ENCODE measurements at places on chromosomes 16 and 17. TPM values are rescaled to one million over a fixed set of nuclear protein-coding genes. Genes with fewer than 3 reads are reported as not detected.

The ARHGDIG gene
- 62.8 TPM for total RNA-seq

The DPEP3 gene
- total RNA-seq: not detected

GRCh38 chr17:15657868-15658267 lies 26.2 kb downstream of the TRIM16 start:
- no peak overlapping the region for H3K4me3 ChIP-seq
- H3K36me3 ChIP-seq: no peaks in the 10 kb centered on the region
- no peak for DNase-seq

DNA sequence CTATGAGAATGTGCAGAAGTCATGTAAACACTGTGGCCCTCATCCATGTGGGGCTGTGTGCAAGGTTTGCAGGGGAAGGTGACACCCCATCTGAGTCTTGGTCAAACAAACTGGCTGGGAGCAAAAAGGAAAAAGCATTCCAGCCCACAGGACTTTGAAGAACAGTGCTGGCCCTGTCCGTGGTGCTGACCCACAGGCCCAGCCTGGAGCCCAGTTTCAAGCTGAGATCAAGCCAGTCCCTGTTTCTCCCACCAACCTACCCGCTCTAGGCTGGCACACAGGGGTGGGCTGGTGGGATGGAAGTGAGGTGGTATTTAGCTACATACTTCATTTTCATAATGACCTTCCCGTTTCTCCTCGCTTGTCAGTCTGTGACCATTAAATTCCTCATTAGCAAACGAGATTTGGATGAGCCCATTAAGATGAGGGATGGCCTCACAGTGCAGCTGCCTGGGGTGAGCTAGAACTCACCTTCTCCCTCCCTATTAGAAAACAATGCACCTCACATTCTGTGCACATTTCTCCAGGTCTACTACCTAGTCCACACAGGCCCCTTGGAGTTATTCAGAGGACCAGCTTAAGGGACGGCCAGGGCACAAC lies 12.6 kb upstream of the RPL38 start:
- no peak overlapping the region for H3K27ac ChIP-seq
- H3K36me3 ChIP-seq: no peaks in the 10 kb centered on the region
- DNase-seq: no peak
- no peaks in the 10 kb centered on the region for H3K4me1 ChIP-seq

- H3K27ac ChIP-seq: no peak overlapping the region
- no peaks in the 10 kb centered on the region for H3K4me1 ChIP-seq
- DNase-seq: no peak
- H3K36me3 ChIP-seq: no peaks in the 10 kb centered on the region
Observed at GRCh38 chr17:70230850-70231640, 61.7 kb downstream of the KCNJ2 start.

- DNase-seq: peak; percentile 75
- peak overlapping the region; percentile 80 for H3K4me3 ChIP-seq
- H3K36me3 ChIP-seq: no peaks in the 10 kb centered on the region
- H3K27ac ChIP-seq: peak overlapping the region; percentile 98
- peaks cover 6% of the 10 kb centered on the region for H3K4me1 ChIP-seq
Observed at GRCh38 chr16:50153596-50154419, 702 bp downstream of the TENT4B start.

GRCh38 chr16:66522816-66523590 lies 26.9 kb downstream of the TK2 start:
- DNase-seq: no peak
- peaks cover 20% of the 10 kb centered on the region for H3K36me3 ChIP-seq
- H3K4me3 ChIP-seq: no peak overlapping the region

The PPL gene
- total RNA-seq: 14.7 TPM

DNA sequence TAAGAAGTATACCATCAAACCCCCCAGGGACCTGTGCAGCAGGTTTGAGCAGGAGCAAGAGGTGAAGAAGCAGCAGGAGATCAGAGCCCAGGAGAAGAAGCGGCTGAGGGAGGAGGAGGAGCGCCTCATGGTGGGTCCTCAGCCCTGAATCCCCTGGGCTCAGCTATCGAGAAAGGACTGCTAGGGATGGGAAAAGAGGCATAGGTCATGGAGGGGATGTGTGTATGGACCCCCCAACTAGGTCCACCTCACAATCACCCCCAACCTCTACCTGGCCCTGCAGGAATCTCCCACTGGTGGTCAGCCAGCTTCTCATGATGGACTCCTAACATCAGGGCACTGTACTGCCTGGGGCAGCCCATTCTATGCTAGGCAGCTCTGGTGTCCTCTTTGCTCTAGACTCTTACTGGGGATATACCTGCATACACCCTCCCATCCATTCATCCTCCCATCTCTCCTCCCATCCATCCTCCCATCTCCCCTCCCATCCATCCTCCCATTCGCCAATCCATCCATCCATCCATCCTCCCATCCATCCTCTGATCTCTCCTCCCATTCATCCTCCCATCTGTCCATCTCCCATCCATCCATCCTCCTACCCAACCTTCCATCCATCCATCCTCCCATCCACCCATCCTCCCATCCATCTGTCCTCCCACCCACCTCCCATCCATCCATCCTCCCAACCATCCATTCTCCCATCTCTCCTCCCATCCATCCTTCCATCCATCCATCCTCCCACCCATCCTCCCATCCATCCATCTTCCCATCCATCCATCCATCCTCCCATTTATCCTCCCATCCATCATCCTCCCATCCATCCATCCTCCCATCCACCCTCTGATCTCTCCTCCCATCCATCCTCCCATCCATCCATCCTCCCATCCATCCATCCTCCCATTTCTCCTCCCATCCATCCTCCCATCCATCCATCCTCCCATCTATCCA lies 10.6 kb downstream of the DRC7 start:
- no peak overlapping the region for H3K4me3 ChIP-seq
- H3K27ac ChIP-seq: peak overlapping the region; percentile 65
- DNase-seq: no peak
- peaks cover 31% of the 10 kb centered on the region for H3K4me1 ChIP-seq
- H3K36me3 ChIP-seq: no peaks in the 10 kb centered on the region
- H3K27me3 ChIP-seq: no peaks in the 10 kb centered on the region

The MIF4GD gene
- 11.7 TPM for total RNA-seq

- no peak overlapping the region for H3K4me3 ChIP-seq
- H3K27me3 ChIP-seq: no peaks in the 10 kb centered on the region
- DNase-seq: no peak
- no peak overlapping the region for H3K27ac ChIP-seq
- no peaks in the 10 kb centered on the region for H3K4me1 ChIP-seq
Observed at GRCh38 chr17:16986391-16986790, 14.5 kb upstream of the TNFRSF13B start.

The CDIP1 gene
- 20.1 TPM for total RNA-seq

- no peaks in the 10 kb centered on the region for H3K4me1 ChIP-seq
- no peak for DNase-seq
- H3K36me3 ChIP-seq: no peaks in the 10 kb centered on the region
- no peak within 1 kb of the TSS for H3K27ac ChIP-seq
Observed at GRCh38 chr16:2829501-2830354, at the start of gene ZG16B. ZG16B (plus strand) TSS chr16:2830303; CDS start chr16:2830442, 139 bp downstream.

GRCh38 chr17:75689441-75689873 lies 22.3 kb downstream of the SAP30BP start:
- H3K4me1 ChIP-seq: peaks cover 25% of the 10 kb centered on the region
- H3K27me3 ChIP-seq: no peaks in the 10 kb centered on the region
- no peaks in the 10 kb centered on the region for H3K36me3 ChIP-seq
- DNase-seq: no peak
- H3K27ac ChIP-seq: peak overlapping the region; percentile 27

DNA sequence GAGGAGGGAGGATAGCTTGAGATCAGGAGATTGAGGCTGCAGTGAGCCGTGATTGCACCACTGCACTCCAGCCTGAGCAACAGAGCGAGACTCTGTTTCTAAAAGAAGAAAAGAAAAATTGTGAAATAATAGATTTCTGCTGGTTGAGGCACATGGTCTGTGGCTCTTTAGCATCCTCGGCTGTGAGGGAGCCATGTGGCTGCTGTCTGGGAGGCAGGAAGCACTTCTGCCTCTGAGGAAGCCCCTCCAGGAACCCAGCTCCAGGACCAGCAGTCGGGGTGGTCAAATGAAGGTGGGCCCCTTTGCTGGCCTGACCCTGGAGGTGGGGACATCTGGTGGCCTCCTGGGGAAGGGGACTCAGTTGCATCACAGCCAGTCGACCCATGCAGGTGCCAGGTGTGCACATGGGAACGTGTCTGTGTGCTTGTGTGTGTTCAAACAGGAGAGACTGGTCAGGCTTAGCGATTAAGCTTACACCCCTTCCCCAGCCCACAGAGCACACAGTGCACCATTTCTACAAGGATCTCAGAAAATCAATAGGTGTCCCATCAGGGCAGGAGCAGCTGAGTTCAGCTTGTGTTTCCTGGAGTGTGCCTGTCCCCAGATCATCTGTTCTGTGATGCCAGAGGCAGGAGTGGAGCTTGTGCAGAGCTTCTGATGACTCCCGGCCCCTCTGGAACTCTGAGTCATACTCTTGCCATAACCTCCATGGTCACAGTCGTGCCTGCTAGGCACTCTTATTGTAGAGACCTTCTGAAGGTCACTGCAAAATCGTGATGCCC lies 24.3 kb upstream of the MGAT5B start:
- no peak overlapping the region for H3K4me3 ChIP-seq
- DNase-seq: no peak
- H3K36me3 ChIP-seq: no peaks in the 10 kb centered on the region
- H3K27ac ChIP-seq: no peak overlapping the region

GRCh38 chr17:16439303-16439791 lies 24.0 kb downstream of the TRPV2 start:
- no peak for DNase-seq
- peak overlapping the region; percentile 96 for H3K4me3 ChIP-seq
- H3K36me3 ChIP-seq: no peaks in the 10 kb centered on the region
- H3K27me3 ChIP-seq: no peaks in the 10 kb centered on the region
- H3K4me1 ChIP-seq: peaks cover 16% of the 10 kb centered on the region
- peak overlapping the region; percentile 82 for H3K27ac ChIP-seq

DNA sequence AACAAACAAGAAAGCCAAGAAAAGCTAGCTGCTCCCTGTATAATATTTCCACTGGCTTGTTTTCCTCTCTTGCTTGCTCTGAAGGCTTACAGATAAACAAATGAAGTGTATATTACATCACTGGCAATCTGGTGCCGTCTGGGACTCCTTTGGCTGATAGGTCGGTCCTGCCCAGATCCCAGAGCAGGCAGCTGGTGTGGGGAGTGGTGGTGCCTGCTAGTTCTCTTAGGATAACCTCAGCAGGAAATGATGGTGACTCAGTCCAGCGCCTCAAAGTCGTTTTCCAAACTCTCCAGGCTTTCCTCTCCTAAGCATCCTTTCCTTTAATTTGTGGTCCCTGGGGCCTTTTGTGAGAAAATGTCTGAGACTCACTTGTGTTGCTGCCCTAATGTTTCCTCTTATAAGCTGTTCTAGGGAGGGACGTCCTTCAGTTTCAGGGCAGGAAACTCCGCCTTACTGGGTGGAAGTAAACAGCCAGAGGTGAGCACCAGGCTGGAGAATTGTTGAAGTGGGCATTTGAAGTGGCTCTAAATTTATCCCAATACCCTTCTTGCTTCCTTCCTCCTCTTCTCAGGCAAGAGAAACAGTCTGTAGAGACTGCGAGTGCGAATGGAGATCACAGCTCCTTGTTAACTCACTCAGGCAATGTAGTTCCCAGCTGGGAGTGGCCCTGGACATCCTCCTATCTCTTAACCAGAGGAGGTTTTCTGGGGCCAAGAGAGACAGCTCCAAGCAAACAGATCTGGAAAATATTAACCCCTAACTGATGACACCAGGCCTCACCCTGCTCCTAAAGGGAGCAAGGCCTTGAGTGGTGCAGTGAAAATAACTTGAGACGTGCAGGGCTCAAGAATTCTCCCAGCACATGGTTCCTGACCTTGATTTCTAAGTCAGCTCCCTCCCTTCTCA lies 34.9 kb downstream of the CD300LF start:
- H3K4me1 ChIP-seq: no peaks in the 10 kb centered on the region
- H3K36me3 ChIP-seq: no peaks in the 10 kb centered on the region
- no peak for DNase-seq
- H3K27me3 ChIP-seq: no peaks in the 10 kb centered on the region
- no peak overlapping the region for H3K4me3 ChIP-seq

DNA sequence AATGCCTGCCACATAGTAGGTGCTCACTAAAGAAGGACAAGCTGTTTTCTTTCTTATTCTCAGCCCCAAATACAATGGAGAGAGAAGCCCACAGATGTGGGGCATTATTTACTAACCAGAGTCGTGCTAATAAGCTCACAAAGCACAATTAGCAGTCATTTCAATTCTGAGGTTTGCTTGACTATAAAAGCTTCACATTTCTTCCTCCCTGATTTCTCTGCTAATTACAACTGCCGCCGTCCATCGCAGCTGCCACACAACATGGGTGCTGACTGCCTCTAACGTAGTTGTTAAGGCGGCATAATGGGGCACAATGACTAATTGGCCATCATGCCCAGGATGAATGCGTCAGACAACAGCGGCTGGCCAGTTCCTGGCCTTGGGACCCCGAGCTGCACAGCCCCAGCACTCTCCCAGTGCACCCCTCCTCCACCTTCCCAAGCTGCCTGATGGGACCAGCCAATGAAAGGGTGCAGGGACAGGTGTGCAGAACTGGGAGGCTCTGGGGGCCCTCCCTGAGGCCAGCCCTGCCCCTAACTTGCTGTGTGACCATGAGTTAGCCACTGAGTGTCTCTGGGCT lies 109.2 kb downstream of the CCT6B start:
- no peaks in the 10 kb centered on the region for H3K27me3 ChIP-seq
- no peak overlapping the region for H3K4me3 ChIP-seq
- no peak overlapping the region for H3K27ac ChIP-seq
- H3K4me1 ChIP-seq: no peaks in the 10 kb centered on the region
- no peak for DNase-seq

The TEX14 gene
- 0.06 TPM for total RNA-seq

The UTP18 gene
- 9.9 TPM for total RNA-seq

GRCh38 chr17:14826358-14826757 lies 438.8 kb downstream of the PMP22 start:
- no peak overlapping the region for H3K27ac ChIP-seq
- no peaks in the 10 kb centered on the region for H3K4me1 ChIP-seq
- DNase-seq: no peak
- H3K4me3 ChIP-seq: no peak overlapping the region

The KRTAP9-4 gene
- total RNA-seq: not detected

GRCh38 chr17:77887110-77887463 lies 71.4 kb upstream of the TNRC6C start:
- H3K36me3 ChIP-seq: no peaks in the 10 kb centered on the region
- no peak for DNase-seq
- peak overlapping the region; percentile 43 for H3K4me3 ChIP-seq
- no peaks in the 10 kb centered on the region for H3K27me3 ChIP-seq
- H3K27ac ChIP-seq: no peak overlapping the region

The TP53TG3F gene
- not detected for total RNA-seq

GRCh38 chr17:78290721-78291120 lies 59.3 kb downstream of the TMEM235 start:
- H3K4me1 ChIP-seq: no peaks in the 10 kb centered on the region
- DNase-seq: no peak
- H3K27ac ChIP-seq: no peak overlapping the region

DNA sequence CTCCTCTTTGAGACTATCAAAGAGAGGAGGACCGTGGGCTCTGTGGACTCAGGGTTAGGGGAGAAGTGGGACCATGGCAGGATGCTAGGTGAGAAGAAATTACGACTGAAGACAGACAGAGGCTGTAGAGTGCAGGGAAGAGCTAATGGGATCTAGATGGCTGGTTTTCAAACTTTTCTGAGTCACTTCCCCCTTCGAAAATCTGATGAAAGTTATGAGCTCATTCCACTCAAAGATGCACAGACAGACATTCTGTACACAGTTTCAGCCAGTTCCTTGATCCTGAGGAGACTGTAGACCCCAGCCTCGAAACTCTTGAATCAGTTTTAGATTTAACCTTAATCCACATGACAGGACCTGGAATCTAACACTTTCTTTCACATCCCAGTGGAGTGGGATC lies 40.7 kb downstream of the RGS9 start:
- no peak overlapping the region for H3K4me3 ChIP-seq
- H3K36me3 ChIP-seq: no peaks in the 10 kb centered on the region
- no peak overlapping the region for H3K27ac ChIP-seq
- no peaks in the 10 kb centered on the region for H3K4me1 ChIP-seq
- no peaks in the 10 kb centered on the region for H3K27me3 ChIP-seq
- no peak for DNase-seq
